ENCODE measurements at places on chromosomes 2 and 18.

GRCh38 chr2:239108459-239108858 lies 260.6 kb downstream of the TWIST2 start:
- no peak for DNase-seq

DNA sequence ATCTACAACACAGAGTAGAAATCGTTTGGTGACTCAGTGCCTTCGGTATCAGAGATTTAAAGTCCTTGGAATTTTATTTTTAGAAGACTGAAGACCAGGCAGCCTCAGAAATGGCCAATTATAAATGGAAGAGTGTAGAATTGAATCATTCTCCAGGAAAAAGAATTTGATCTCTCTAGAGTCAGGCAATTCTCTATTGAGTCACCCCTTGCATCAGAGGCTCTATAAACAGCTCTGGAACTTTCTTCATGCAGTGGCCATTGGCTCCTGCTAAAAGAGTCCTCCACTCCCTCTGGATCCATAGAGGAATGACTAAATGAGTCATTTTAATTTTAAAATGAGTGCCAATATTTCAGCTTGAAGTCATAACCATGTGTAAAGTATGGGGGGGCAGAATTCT lies 816.2 kb downstream of the TDRD15 start:
- DNase-seq = no peak

DNA sequence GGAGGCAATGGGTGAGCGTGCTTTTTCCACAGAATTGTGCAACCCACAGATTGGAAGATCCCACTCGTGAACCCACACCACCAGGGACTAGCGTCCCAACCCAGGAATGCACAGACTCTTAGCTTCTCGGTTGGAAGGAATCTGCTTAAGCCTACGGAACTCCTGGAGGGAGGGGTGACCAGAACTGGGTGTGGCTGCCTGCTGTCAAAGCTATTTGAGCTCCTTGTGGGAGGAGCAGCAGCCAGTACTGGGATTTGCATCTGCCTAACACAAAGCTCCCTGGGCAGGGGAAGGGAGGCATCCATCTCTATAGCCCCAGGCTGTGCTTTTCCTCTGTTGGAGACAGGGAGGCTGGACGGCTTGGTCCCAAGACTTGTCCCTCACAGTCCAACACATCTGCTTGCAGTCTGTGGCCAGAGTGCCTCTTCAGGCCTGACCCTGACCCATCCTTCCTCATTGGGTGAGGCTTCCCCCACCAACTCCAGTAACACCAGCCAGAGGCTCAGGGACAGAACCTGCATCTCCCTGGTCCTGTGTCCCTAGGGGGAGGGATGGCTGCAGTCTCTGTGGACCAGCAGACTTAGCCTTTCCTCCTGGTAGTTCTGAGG lies 27.9 kb downstream of the HNMT start:
- no peak for DNase-seq

GRCh38 chr18:32096946-32097345 lies 5.3 kb downstream of the RNF138 start:
- no peak for DNase-seq

GRCh38 chr2:217854684-217855420 lies 147.9 kb downstream of the TNS1 start:
- DNase-seq = no peak

- no peak for DNase-seq
Observed at GRCh38 chr2:31950946-31951562, 59.8 kb downstream of the MEMO1 start.

GRCh38 chr2:127622561-127623387 lies 23.2 kb upstream of the GPR17 start:
- DNase-seq = no peak

DNA sequence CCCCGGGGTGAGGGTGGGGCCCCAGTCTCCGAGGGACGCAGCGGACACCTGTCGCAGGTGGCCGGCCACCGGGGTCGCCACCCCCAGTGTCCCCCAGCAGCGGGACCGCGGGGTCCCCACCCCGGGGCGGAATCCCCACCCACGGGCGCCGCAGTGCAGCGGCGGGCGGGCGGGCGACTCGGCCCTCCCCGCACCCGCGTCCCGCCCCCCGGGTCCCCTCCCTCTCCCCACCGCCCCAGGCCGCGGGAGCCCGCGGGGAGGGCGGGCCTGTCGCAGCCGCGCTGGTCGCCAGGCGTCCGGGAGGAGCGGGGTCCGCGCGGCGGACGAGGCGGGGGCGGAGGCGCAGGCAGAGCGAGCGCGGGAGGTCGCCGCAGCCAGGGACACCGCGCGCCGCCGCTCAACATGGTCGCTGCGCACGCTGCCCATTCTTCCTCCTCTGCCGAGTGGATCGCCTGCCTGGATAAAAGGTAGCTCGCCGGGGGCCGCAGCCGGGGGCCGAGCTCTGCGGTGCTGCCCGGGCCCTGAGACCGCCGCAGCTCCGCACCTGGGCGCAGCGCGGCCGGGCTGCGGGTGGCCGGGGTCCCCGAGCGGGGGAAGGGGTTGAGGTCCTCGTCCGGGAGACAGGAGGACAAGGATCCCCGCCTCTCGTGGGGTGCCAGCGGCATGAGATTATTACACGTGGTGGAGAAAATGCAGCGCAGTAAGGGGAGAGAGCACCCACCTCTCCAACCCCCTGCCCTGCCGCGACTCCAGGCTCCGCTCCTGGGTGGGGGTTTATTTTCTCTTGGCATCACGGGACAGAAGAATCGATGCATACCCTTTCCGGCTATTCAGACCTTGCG lies at the start of gene RAPGEF4:
Gene RAPGEF4, plus strand, starts transcription at position 264 of the 842 bp plus-strand sequence. Its CDS starts 139 bp downstream, at position 403.
- DNase-seq = peak; percentile 8

- no peak for DNase-seq
Observed at GRCh38 chr2:3243804-3244203, 133.8 kb downstream of the EIPR1 start.

DNA sequence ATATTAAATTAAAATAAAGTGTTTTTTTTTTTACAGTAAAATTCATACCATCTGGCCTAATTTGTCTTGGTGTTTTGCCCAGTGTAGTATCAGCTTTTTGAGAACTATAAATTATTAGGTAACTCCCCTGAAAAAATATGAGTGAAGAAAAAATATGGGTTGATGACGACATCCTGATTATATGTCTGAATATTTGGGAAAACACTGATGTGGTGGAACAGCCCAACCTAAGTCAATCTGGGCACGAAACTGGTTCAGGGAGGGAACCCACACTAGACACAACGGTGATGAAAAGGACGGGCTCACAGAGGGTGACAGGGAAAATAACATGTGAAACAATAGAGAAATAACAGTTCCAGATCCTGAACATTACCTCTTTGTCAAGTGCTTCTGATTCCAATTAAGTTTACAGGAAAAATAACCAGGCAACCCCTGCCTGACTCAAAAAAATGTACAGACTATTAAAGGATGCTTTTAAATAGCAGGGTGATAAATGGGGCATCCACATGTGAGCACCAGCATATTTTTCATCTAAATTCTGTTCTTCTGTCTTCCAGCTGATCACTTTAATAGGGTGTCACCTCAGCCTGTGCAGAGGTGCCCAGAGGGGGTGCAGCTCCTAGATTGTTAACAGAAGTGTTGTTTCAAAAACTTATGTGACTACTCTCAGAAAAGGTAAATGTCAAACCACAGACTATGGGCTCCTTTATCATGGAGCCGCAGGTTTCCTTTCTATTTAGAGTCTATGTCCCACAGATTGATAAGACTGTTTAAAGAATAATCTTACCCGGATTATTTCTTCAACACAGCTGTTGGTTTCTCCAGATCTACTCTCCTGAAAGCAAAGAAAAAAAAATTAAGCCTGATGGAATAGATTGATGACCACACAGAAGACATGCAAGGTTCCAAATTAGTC lies 305.4 kb downstream of the AFF3 start:
- no peak for DNase-seq

DNA sequence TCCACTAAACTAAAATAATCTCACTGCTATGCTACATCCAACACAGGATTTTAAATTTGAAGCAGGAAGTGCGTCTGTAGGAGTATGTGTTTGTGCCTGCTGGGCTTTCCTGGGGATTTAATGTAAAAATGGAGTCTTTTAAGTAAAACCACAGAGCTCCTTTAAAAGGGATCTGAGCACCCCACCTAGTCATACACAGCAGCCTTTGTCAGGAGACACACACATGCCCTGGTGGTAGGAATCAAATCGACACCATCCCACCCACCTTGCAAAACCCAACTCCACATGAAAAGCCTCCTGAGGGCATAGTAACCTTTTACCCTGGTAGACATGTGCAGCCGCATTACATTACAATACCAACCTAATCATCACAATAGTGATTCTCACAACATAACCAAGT lies 29.1 kb downstream of the UXS1 start:
- DNase-seq = no peak

DNA sequence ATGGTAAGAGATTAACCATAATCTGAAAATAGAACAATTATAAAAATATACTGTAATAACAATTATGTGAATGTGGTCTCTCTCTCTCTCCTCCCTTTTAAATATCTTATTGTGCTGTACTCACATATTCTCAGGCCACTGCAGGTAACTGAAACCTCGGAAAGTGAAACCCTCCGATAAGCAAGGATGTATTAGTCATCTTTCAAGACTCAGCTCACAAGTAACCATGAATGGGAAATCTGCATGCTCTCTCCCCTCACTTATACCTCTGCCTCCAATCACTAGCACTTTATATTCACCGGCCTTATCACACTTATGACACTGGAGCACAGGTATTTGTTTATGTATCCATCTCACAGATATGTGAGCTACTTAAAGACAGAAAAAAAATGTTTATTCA lies 139.7 kb downstream of the LRP2 start:
- no peak for DNase-seq

DNA sequence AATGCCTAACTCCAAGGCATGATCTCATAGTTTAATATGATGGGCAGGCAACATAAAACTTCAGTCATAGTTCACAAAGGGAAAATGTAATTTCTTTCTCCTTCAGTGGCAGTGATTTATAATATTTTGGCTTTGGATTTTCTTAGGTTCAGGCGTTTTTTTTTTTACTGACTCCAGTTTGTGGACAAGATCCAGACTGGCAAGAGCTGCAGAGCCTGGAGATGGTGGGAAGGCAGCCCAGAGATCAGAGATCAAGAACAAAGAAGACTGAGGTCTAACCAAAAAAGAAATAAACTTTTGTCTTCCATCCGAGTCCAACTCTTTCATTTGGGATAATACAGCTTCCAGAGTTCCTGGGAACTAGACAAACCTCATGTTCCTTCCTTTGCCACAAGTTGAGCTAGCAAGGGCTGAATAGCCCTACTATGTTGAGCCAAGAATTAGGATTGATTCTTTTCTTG lies 215.3 kb upstream of the SETBP1 start:
- DNase-seq = no peak

GRCh38 chr18:26868968-26869586 lies 3.6 kb upstream of the AQP4 start:
- DNase-seq = no peak

DNA sequence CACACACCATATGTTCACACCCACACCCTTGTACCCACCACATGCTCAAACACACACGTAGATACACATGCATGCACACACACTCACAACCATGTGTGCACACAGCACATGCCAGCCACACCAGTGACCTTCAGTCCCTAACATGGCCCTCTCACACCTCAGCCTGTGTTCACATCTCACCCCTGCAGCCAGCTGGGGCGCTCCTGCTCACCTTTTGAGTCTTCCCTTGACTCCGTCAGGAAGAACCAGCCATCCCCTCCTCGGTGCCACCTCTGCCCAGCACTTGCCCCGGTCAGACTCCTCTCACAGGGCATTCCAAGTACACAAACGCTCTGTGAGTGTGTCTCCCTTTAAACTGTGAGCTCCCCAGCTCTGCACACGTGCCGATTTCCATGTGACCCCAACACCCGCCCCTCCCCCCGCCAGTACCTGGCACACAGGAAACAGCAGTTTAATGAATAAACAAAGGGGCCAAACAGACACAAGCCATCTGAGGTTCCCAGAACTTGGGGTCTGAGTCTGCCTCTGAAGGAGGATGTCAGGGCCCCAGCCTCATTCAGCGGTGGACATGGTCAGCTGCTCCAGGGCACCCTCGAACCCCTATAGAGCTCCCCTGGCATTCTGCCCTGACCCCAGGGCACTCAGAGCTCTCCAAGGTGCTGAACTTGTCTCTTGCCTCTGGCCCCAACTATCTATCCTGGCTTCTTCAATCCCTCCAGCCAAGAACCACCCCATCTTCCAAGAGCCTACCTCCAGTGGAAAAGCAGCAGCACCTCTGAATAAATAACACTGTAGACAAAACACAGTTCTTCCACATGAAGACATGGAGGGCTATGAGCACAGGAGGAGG lies 252.9 kb downstream of the ATAD2B start:
- no peak for DNase-seq

DNA sequence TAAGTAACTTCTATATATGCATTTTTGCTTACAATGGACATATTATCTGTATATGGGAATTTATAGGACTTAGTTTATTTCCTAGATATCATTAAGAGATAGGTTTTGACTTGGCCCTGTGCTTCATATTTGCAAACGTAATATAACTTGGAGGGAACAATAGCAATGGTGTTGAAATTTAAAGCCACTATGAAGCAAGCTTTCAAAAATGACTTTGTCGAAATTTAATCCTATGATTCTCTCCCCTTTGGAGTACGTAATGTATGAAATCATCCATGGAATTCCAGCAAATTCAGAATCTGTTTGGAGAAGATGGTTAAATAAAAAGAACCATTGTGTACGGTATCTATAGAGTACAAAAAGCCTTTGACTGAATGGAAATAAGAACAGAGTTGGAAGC lies 486.3 kb downstream of the ARHGAP15 start:
- no peak for DNase-seq

DNA sequence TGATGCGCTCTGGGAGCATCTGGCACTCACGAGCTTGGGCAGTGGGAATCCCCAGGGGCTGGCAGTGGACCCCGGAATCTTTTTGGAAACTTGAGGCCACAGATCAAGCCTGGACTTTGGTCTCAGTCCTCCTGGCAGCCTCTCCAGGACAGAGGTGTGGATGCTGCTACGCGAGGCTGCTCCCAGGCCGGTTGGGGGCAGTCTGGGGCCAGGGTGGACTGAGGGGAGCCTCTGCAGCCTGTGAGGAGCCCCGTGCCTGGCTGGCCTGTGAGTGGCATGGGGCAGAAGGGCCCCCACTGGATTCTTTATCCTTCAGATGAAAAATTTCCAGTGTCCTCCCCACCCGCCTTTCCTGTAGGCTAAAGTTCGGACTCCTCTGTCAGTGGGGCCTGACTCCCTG lies 12.7 kb upstream of the DES start:
- DNase-seq = no peak

DNA sequence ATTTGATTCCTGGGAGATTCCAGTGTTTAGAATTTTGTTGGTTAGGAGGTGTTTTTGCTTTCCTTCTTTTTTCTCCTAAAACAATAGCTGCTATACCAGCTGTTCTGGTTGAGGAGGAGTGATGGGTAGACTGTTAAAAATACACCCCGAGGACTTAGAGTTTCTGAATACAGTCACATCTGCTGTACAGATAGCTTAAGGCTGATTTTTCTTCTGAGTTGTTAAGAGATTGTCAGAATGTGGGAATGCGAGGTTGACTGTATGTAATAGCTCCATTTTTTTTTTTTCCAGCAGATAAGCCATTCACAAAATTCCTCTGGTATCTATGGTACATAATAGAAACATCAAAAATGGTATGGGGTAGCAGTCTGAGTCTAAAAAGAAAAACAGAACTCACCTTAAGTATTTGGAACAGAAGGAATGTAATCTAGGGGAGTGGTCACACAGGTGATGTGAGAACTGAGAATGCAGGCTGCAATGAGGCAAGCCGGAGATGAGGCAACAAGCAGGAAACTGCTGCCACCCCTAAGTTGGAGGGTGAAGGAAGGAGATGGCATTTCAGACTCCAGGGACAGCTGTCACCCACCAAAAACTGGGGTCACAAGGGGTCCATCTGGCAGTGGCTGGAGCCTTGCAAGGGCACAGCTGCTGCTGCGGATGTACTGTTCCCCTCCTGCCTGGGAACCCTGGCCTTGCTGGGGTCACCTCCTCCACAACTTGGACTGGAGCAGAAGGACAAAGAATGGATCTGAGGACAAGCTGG lies 2.4 kb downstream of the DGKD start:
- no peak for DNase-seq

All from germinal center (tissue), 1 donor.